Anterior cingulate cortex (tissue), 58 donors: ENCODE measurements at places on chromosomes 1 and 21.

DNA sequence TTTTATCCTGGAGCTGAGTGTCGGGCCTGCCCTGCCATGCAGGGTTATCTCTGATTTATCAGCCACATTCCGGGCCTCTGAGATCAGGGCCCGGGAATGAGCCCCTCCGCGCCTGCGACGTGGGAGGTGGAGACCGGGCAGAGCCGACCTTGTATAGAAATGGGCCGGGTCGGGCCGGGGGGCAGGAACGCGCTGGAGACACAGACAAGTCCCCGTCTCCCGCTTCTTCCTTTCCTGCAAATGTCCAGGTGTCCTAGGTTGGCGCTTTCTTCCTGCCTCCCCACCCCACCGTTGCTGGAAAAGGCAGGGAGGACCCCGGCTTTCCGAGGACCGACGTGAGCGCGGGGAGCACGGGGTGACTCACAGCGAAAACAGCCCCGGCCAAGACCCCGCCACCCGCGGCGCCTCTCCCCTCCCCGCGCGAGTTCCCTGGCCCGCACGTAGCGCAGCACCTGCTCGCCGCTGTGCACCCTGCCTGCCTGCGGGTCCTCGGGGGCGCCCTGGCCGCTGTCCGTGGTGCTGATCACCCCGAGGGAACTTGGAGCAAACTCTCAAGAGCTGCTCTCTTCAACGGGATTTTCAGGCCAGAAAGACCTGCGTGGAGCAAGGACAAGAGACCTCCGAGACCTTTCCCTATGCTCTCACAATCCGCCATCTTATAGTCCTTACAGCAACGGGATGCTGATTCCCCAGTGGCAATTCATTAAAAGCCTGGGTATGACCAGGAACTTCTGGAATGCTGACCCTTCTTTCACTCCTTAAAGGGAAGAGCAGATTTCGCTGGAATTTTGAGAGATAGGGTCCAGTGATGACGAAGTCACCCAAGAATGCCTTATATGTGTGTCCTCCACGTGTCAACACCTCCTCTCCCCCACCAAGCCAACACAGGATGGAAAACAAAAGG, 475 bp upstream of the NPPB start:
- DNase-seq: no peak

- no peak for DNase-seq
Observed at GRCh38 chr1:89465201-89465600, 59.4 kb upstream of the LRRC8B start.

- DNase-seq: no peak
Observed at GRCh38 chr1:161265305-161265704, 6.8 kb downstream of the PCP4L1 start.

DNA sequence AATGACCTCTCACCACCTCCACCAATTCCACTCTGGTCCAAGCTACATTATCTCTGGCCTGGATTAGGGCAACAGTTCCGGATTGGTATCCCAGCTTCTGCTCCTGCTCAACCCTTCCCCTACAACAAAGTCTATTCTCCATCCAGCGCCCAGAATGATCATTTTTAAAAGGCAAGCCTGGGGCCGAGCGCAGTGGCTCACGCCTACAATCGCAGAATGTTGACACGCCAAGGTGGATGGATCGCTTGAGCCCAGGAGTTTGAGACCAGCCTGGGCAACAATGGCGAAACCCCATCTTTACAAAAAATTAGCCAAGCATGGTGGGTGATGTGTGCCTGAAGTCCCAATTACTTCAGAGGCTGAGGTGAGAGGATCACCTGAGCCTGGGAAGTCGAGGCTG, 2.2 kb downstream of the LYST start:
- DNase-seq: no peak

GRCh38 chr1:24929398-24930259, 447 bp downstream of the RUNX3 start:
- no peak for DNase-seq

GRCh38 chr1:18470671-18471355, 9.9 kb upstream of the KLHDC7A start:
- no peak for DNase-seq

GRCh38 chr1:150562446-150563339, 13.5 kb downstream of the ADAMTSL4 start:
- DNase-seq: no peak

- DNase-seq: peak; percentile 60
Observed at GRCh38 chr21:42737951-42738590, 84.7 kb downstream of the PDE9A start.

GRCh38 chr1:67977756-67978155, 72.7 kb downstream of the DIRAS3 start:
- DNase-seq: no peak

GRCh38 chr1:31444725-31445448, 31.9 kb downstream of the SERINC2 start:
- no peak for DNase-seq

- no peak for DNase-seq
Observed at GRCh38 chr1:74579425-74579824, 67.0 kb upstream of the LRRC53 start.

DNA sequence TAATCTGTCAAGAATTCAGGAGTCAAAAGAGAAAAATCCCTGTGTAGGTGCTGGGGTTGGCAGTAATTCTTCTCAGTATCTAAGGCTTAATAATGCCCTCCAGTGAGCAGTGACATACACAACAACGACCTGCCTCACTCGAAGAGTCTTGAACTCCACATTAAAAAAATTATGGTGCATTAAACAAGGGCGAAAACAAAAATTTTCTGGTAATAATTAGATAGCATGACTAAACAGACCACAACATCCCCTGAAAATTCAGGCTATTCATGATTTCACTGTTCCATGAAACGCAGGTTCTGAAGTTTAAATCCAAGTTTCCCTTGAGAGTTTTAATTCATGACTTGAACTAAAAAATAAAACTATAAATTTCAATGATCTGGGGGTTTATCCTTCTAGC, 5.1 kb downstream of the SRSF4 start:
- no peak for DNase-seq

GRCh38 chr1:209406168-209406567, 177.3 kb upstream of the CAMK1G start:
- DNase-seq: no peak

DNA sequence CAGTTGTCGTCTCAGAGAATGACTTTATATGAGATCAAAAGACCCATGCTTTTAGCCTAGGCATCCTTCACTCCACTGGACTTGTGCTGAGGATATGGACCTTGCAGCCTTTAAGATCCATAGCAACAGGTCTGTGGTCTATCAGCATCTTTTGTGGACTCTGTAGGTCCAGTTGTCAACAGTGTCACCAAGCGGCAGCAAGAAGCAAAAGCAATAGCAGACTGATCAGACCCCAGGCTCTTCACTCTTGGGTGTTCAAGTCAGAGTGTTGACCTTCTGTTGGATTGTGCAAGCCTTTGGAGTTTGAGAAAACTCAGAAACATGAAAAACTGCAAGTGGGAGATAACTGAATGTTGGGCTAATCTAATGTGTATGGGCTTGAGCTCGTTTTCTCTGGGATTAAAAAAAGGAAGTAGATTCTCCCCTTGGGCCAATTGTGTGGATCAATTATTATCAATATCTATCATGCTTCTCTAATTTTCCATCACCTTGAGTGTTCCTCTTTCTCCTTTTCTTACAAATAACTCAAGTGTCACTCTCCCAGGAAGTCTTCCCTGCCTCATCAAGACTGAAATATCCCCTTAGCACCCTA, 144.2 kb downstream of the LYPLAL1 start:
- DNase-seq: no peak

DNA sequence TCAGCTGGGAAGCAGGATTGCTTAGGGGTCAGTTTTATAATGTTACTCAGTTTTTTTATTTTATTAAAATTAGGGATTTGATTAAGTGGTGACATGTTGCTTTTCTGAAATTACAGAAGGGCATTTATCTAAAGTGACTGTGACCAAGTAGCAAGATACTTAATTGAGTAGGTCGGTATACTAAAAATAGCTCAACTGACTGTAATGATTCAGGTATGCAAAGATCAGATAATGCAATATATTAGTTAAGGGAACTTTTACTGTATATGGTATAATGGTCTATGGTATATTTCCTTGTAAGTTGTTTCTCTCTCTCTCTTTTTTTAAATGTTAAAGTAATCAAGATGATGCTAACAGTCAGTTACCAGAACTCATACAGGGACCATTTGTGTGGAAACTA, 26.2 kb downstream of the RLF start:
- no peak for DNase-seq

DNA sequence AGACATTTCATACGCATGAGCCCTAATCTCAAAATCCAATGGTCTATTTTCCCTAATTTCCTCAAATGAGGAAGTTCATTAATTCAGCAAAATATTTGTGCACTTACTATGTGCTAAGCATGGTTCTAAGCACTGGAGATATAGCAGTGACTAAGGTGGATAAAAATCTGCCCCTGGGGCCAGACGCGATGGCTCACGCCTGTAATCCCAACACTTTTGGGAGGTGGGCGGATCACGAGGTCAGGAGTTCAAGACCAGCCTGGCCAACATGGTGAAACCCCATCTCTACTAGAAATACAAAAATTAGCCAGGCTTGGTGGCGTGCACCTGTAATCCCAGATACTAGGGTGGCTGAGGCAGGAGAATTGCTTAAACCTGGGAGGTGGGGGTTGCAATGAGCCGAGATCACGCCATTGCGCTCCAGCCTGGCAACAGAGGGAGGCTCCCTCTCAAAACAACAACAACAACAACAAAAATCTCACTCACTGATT, 4.3 kb upstream of the MIIP start:
- no peak for DNase-seq

GRCh38 chr21:45544449-45545235, 2.4 kb upstream of the SLC19A1 start:
- DNase-seq: no peak

DNA sequence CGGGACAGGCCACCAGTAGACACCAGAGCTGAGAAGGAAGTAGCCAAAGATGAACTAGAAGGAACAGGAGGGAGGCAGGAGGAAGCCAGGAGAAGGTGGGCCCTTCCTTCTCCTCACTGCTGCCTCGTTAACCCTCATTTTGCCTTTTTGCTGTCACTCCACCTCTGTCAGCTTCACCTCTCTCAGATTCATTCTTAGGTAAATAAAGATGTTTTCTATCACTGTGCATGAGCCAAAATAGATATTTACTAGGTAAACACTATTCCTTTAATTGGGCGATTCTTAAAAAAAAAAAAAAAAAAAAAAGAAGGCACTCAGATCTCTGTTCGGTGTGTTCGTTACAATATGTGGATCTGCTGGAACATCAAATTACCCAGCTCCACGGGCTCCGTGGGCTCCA, 112.3 kb downstream of the GLUL start:
- DNase-seq: no peak

DNA sequence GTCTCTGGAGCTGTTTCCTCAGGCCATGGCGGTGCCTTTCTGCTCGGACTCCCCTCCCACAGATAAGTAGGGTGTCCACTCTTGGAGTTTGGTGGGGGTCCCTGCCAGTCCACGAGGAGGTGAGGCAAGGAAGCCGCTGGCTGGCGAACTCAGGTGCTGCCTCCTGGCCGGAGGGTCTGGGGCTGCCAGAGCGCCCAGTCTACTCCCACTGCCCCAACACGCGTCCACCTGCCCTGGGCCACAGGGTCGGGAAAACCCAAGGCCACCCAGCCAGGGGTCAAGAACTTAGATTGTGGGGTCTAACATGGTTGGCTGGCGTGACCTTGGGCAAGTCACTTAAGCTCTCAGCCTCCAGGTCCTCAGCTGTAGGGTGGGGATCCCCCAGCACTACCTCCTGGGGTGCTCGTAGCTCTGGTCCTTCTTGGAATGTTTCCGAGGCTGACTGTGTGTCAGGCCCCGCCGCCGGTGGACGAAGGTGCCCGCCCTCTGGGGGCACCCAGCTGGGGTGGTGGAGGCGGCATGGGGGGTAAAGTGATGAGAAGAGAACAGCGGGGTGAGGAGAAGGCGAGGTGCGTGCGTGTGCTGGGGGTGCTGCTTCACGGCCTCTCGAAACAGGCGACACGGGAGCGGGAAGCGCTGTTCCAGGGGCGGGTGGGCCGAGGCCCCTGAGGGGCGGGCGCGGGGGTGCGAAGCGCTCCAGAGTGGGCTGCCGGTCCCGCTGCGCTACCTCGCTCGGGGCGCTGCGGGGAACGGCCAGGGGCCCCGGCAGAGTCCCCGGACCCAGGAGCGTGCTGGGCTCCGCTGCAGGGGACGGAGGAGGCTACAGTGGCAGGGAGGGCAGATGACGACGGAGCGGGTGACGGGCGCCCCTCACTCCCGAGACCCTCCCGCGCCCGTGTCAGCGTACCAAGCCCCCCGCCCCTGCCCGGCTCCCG, 1.2 kb downstream of the SH2D5 start:
- no peak for DNase-seq

- no peak for DNase-seq
Observed at GRCh38 chr1:15946571-15947381, 29.1 kb downstream of the ZBTB17 start.

DNA sequence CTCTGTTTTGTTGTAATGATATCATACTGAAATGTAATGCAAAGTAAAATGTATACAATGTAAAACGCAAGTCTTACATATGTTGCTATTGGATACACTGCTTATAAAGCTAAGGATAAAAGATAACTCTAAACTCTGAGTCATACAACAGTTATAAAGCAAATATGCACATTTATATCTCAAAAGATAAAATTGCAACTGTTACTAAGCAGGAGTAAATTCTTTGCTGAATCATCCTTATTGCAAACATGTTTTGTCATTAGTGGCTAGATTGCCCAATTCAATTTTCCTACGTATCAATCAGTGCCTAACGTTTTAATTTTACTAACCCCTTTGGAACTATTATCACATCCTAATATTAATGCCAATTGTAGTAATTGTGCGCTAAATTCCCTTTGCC, 762.9 kb downstream of the LTN1 start:
- DNase-seq: no peak
